Ovary (tissue), 10 donors: ENCODE measurements at places on chromosomes 12 and 14. TPM values are rescaled to one million over a fixed set of nuclear protein-coding genes. Genes with fewer than 3 reads are reported as not detected.

- no peak for DNase-seq
- no peaks in the 10 kb centered on the region for H3K36me3 ChIP-seq
- peaks cover 9% of the 10 kb centered on the region for H3K4me1 ChIP-seq
- no peak overlapping the region for H3K4me3 ChIP-seq
- H3K27me3 ChIP-seq, result no peaks in the 10 kb centered on the region
- no peak overlapping the region for H3K27ac ChIP-seq
These were observed 104.4 kb downstream of the ETV6 start for GRCh38 chr12:11753826-11754225.

DNA sequence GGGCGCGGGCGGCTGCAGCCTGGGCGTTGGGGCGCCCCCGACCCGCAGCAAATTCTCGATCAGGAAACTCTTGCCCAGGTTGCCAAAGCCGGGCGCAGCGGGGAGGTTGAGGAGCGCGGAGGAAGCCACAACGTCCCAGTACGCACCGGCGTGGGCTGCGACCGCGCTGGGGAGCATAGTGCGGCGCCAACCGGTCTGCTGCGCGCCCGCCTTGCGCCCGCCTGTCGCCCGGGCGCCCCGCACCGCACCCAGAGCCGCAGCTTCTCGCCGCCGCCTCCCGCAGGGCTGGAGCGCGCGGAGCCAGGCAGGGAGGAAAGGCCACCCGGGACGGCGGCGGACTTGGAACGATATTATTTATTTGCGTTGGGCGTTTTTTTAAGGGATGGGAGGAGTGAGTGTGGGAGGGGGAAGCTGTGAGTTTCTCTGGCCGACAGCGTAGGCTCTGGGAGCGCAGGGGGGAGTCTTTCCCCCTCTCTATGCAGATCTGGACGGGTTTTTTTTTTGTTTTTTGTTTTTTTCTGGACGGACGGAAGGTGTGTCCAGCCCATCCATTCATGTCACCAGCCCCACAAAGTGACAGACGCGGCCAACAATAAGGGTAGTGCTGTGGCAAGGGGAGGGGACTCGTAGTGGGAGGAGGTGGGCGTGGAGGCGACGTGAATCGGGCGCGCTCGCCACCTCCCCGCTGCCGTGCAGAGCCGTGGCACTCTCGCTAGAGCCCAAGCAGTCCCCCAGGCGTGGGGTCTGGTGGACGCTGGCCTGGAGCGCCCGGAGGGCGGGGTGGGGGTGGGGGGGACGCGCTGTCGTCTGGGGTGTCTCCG is at the start of gene DBX2:
Gene DBX2 (minus strand): TSS at position 349 of the 821 bp plus-strand sequence. CDS start 172 bp downstream, at position 177.
- H3K27me3 ChIP-seq, result no peaks in the 10 kb centered on the region
- peaks cover 9% of the 10 kb centered on the region for H3K4me1 ChIP-seq
- DNase-seq, result no peak
- no peaks in the 10 kb centered on the region for H3K36me3 ChIP-seq
- H3K27ac ChIP-seq, result no peak within 1 kb of the TSS

- H3K27me3 ChIP-seq, result no peaks in the 10 kb centered on the region
- no peak overlapping the region for H3K27ac ChIP-seq
- DNase-seq, result no peak
- H3K4me3 ChIP-seq, result no peak overlapping the region
These were observed 184.8 kb upstream of the NUDT4 start for GRCh38 chr12:93192878-93193277.

- H3K4me1 ChIP-seq, result peaks cover 2% of the 10 kb centered on the region
- no peak for DNase-seq
These were observed 60.9 kb upstream of the NID2 start for GRCh38 chr14:52129721-52130120.

The IL23A gene
- not detected for total RNA-seq

The CLEC4E gene
- 1.5 TPM for total RNA-seq
